ENCODE measurements at places on chromosomes 5 and 9.

- no peak for DNase-seq
Observed at GRCh38 chr5:125148706-125149105, 402.3 kb upstream of the ZNF608 start.

DNA sequence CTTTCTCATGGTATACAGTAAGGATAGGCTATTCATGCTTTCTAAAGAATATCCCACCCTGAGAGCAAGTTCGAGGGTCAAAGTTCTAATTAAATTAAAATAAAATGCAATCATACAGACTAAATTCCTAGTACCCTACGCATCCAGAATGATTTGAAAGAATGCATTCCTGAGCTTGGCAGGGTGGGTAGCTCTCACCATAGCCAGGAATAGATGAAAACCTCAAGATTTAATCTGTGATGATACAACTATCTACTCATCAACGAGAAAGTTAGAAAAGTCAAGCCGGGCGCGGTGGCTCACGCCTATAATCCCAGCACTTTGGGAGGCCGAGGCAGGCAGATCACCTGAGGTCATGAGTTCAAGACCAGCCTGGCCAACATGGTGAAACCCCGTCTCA, 32.3 kb downstream of the SERINC5 start:
- DNase-seq: no peak

GRCh38 chr5:124995421-124995820, 249.0 kb upstream of the ZNF608 start:
- no peak for DNase-seq

GRCh38 chr9:129343424-129344375, 165.6 kb upstream of the IER5L start:
- DNase-seq: no peak

GRCh38 chr5:55857247-55857640, 6.1 kb downstream of the IL31RA start:
- DNase-seq: no peak

GRCh38 chr5:108720391-108720790, 27.3 kb upstream of the FER start:
- DNase-seq: no peak

GRCh38 chr9:19662213-19662612, 126.6 kb downstream of the SLC24A2 start:
- no peak for DNase-seq

- DNase-seq: no peak
Observed at GRCh38 chr9:112774006-112774996, 23.7 kb downstream of the SNX30 start.
